Iris pigment epithelial cell (primary cell): ENCODE measurements at places on chromosomes 1 and 21.

- no peak for DNase-seq
These were observed 382.3 kb upstream of the LRRC7 start for GRCh38 chr1:69185378-69185777.

- DNase-seq = no peak
These were observed 923.5 kb downstream of the ADGRL2 start for GRCh38 chr1:82724246-82724645.

DNA sequence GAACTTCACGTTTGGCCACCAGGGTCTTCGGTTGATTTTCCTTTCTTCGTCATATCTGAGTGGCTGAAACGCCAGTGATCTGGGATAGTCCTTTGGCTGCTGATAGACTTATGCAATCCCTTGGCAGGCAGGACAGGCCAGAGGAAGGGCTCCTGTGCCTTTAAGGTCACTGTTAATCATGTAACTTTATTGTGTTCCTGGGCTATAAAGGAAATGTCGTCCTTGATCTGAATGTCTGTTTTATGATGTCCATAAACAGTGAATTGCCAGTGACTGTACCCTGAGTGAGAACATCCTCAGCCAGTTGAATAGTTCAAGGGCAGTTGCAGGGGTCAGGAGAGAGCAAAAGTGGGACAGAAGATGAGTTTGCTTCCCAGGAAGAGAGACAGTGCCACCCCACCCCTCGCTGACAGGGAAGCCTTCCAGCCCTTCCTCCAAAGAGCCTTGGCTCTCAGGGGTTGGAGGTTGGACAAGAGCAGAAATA lies 68.0 kb downstream of the PDE9A start:
- peak; percentile 7 for DNase-seq

DNA sequence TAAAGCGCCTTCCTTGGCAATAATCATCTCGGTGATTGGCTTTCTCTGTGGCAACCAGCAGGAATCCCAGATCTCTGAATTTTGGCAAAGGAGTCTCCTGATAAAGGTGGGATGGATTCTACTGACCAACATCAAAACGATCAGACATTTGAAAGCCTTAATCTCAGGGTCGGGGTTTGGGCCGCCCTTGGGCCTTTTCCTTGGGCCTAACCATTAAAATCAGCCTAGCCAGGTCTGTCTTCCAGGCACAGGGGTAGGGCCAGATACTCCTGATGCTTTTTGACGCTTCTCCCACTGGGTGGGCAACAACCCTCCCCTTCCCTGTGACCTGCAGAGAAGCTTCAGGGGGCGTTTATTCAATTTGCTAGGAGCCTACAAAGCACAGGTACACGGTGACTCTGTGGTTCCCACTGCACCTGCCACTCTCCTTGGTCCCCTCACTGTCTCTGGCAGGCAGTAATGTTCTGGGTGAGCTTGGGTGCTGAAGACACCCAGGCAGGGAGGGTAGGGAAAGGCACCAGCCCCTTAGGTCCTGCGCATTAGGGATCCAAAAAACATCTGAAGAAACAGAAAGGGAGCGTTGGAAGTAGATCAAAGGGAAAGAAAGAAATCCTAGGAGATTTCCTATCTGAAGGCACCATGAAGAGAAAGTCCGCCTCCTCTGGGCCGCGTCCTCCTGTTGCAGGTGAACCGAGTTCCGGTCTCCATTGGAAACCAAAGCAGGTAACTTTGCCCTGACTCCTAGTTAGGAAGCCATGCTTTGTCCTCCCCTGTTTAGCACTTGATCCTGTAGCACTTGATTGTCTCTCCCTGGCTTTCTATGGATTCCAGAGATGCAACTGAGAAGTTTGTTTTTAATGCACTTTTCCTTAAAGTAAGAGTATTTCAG lies 12.3 kb downstream of the RNU1-2 start:
- DNase-seq = no peak

- no peak for DNase-seq
These were observed 1.5 kb downstream of the LIX1L start for GRCh38 chr1:145956361-145956760.

- DNase-seq = no peak
These were observed 19.6 kb downstream of the PARS2 start for GRCh38 chr1:54744696-54745095.

DNA sequence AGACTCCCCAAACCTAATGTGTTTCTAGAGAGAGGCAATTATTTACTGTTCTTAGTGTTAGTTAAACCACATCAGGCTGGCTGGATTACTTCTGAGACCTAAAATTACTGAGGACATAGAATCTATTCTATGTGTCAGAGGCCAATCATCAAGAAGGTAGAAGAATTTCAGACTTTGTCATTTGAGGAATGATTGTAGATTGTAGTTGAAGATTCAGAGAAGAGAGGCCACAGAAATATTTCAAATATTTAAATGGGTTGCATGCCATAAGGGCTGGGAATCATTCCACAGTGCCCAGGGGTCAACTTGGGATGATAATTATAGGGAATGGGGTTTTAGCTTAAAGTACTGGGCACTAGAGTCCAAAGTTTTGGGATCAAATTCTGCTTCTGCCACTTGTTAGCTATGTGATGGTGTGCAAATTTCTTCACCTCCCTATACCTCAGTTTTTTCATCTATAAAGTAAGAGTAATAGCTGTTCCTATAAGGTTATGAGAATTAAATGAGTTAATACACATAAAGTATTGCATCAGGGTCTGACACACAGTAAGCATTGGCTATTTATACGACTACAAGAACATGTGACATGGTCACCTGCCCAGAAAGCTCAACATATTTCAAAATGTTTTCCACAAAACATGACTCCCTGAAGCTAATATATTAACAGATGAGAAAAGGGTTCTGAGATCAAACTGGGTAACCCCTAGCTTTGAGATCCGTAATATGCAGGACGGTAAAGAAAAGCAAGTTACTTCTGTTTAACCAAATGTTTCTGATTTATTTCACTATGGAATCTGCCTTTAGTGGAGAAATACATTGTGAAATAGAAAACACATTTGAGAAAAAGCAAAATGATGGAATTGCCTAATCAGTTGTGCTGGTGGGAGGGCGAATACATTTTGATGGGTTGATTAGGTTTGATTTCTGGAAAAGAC lies 69.7 kb upstream of the SPAG17 start:
- no peak for DNase-seq

GRCh38 chr1:63746129-63746864 lies 27.5 kb upstream of the ROR1 start:
- peak; percentile 94 for DNase-seq

- DNase-seq = no peak
These were observed 75.1 kb upstream of the WLS start for GRCh38 chr1:68307378-68307787.

DNA sequence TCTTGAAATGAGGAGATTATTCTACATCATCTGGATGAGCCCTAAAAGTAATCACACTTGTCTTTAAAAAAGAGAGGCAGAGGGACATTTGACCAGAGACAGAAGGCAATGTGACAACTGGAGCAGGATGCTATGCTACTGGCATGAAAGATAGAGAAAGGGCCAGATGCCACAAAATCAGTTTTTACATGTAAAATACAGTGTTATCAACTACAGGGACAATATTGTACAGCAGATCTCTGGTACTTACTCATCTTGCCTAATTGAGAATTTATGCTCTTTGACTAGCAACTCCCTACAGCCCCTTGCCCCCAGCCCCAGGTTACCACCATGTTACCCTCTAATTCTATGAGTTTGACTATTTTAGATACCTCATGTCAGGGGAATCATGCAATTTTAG lies 633.4 kb downstream of the LTN1 start:
- DNase-seq = no peak

DNA sequence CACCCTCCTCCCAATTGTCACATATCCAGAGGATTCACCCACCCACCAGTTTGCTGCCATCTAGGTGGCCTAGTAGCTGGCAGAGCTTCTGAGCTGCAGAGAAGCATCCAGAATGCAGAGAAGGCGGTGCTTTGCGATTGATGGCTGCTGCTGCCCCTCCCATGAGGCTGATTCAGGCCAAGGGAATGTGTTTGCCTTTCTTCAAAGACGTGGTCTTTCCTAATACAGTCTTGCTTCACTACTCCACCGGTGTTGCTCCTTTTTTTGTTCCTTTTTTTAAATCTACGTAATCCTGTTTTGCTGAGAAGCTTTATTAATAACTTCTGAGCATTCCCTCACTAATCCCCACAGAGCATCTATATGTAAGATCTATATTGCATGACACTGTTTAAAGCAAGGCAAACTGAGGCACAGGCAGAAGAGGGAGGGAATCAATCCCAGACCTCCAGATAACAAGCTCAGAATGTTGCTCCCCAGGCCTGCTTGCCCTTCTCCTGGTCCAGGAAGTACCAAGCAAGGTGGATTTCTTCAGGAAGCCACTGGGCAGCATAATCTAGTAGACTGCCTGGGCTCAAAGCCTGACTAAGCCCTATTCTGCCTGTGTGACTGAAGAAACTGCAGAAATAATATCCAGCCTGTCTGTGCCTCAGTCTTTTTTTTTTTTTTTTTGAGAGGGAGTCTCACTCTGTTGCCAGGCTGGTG lies 275.5 kb upstream of the FMN2 start:
- peak; percentile 88 for DNase-seq

DNA sequence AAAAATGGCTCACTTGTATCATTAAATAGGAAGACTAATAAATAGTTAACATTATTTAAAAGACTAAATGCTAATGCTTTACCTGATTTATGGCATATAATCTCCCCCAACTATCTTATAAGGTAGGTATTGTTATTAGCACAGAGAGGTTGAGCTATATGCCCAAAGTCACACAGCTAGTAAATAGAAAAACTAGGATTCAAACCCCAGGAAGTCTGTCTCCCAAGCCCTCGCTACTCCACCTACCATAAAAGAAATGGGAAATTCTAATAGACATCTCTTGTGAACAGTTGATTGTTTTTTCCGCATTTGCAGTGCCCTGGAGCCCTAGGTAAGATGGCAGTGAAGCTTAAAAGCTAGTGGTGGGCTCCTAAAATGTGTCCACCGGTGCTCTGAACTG lies 65.2 kb upstream of the SOD1 start:
- DNase-seq = no peak

DNA sequence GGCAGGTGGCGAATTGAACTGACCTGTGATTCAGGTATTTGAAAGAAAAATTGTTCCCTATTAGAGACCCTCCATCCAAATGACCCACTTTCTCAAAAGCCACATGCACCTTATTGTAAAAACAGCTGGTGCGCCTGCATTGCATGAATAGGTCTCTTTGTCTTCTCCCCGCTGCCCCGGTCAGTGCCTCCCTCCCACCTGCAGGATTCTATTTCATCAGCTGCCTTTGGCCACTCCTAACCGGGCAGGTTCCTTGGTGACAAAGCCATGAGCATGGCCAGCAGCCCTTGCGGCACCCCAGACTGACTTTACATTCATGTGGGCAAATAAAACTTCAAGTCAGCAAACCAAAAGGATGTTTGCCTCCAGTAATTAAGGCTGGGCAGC lies 6.4 kb downstream of the TMPRSS3 start:
- no peak for DNase-seq

DNA sequence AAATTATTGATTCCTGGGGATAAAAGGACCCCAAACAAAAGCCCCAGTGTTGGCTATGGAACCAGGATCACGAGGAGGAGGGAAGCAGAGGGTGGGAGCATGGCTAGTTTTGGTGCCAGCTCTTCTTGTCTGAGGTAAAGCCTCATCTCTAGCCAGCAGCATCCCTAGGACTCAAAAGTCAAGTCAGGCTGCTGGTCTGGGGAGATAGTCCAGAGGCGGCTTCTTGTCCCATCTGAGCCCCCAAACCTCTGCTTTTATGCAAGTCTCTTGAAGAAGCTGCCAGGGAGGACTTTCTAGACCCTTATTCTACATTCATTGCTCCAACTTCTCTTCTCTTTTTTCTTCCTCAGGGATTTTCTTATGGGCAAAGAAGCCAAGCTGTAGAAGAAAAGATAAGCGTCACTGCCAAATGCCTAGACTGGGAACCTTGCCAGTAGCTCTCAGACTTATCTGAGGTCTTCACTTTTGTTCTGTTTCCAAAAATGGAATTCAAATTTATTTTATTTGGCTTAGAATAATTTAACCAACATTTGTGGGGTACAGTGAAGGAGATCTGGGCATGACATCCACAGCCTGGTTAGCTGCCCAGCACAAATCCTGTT lies 6.9 kb upstream of the ANKRD35 start:
- DNase-seq = peak; percentile 64

DNA sequence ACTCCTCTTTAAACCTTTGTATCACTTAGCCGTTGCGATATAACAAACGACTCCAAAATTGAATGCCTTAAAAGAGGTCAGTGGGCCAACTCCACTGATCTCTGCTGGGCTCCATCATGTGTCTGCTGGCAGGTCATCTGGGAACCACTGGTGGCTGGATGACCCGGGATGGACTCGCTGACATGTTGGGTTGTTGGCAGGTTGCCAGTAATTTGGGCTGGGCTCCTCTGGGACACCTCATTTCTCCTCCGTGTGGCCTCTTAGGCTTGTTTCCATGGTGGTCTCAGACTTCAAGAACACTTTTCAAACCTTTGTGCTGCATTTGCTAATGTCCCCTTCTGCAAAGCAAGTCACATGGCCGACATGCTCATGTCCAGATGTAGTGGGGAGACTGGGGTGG lies 139.3 kb upstream of the POU3F1 start:
- DNase-seq = no peak

GRCh38 chr21:29053011-29053553 lies 20.4 kb downstream of the CCT8 start:
- no peak for DNase-seq

DNA sequence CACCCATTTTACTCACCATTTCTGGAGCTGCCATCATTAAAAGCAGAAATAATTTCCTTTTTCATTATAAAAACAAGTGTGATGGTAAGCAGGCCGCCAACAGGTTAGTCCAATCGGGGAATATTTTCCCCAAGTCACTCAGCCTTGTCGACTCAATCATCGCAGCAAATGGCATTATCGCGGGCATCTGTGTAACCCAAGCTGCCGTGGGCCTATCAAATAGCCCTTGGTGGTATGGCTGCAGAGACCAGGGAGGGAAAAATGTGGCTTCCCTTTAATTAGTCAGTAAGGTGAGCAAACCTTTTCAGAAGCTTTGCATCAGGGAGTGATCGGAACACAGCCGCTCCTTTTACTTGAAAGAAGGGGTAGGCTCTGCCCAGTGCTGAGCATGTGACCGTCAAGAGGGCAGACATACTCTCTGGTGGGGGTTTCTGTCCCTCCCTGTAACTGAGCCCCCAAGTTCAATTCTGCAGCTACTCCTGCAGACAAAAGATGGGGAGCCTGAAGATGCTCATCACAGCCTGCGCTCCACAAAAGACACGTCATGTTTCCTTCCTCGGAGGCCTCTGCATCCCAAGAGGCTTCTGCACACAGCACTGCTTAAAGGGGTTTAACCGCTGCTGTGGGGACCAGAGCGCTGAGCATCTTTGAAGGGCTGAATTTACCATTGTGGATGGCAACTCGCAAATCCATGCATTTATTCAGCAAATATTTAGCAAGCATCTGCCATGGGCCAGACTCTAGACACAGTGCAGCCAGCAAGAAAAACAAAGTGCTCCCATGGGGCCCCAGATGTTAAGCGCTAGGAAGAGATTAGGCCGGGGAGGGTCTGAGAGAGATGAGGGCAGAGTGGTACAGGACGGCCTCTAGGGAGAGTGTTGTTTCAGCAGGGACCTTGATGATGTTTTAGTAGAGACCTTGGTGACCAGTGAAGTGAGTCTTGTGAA lies 1.2 kb upstream of the TMPRSS3 start:
- DNase-seq = no peak

DNA sequence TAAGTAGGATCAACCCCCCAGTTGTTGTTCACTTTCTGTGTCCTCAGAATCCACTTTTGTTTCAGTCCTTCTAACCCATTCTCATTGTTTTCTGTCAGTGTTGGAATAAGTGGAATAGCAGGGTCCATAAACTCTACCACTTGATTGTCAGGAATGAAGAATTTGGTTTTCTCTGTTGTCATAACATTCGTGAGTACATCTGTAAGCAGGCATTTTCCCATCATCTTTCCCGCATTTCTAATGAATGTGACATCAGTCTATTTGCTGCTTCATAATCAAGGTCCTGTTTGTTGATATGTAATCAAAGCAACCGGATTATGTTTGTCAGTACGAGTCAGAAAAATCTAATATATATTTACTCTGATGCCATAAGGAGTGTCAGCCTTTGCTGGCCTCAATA lies 147.1 kb downstream of the KIF26B start:
- no peak for DNase-seq
